ENCODE measurements at places on chromosomes 3 and 15.

DNA sequence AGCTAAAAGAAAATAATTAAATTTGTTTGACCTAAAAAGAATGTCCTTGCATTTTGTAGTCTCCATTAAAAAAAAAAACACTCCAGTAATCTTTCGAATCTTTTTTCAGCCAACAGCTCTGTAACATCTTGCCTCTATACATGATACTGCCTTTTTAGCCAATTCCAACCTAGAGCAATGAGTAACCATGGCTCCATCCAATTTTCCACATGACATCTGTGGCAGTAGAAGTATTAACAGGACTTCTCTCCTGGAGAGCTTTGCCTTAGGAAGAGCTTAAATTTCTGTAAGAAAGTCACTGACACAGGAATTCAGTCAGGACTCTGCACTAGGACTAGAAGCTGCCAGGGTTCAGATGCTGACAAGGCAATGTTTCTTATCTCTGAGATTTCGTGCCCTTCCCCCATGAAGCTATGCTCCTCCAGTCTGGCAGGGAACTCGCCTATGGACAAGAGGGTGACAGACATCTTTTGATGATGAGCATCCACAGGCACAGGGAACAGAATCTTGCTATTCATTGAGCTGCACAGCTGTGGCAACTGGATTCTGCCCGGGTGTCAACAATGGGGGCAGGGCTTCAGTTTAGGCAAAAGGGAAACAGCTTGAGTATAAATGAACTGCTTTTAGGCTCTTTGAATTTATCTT, 81.8 kb downstream of the ALCAM start:
- no peak for DNase-seq

- DNase-seq = no peak
These were observed 139.8 kb downstream of the RAB11A start for GRCh38 chr15:66008940-66009562.

DNA sequence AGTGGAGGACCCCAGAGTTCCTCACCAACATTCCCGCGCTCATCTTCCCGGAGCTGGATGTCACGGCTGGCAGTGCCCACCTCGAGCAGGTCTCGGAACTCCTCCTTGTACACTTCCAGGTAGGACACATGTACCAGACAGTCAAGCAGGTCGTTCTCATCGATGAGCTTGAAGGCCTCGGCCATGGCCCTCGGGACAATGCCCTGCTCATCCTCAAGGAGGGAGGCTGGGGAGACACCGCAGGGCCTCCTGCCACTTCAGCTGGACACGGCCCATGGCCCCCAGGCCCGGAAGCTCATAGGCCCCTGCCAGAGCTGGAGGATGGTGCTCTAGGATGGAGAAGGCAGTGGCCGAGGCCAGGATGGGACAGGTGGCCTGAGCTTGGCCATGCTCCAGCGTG, 5.6 kb downstream of the KIF7 start:
- no peak for DNase-seq

GRCh38 chr15:63930034-63930433, 96.3 kb upstream of the HERC1 start:
- DNase-seq = no peak

- DNase-seq = no peak
These were observed 149.4 kb downstream of the CFAP20DC start for GRCh38 chr3:58900386-58900785.

GRCh38 chr3:155737844-155738460, 6.9 kb downstream of the PLCH1 start:
- no peak for DNase-seq

GRCh38 chr15:100721758-100722550, 119.6 kb downstream of the ASB7 start:
- DNase-seq = no peak

DNA sequence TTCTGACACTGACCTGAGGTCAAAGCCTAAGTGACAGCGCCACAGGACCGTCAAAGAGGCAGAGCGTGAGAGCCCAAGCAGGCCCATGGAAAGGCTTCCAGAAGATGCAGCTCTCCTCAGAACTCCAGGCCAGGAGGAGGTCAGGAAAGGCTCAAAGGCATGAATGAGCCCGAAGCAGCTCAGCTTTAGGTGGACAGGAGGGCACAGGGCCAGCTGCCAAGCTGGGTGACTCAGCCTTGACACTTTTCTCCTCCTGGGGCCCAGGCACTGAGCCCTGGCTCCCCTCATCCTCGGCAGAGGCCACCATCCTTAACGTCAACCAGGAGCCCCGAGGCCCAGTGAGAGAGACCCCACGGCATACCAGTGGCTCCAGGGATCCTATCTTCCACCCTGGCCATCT, 62.9 kb downstream of the ADCY5 start:
- DNase-seq = no peak

DNA sequence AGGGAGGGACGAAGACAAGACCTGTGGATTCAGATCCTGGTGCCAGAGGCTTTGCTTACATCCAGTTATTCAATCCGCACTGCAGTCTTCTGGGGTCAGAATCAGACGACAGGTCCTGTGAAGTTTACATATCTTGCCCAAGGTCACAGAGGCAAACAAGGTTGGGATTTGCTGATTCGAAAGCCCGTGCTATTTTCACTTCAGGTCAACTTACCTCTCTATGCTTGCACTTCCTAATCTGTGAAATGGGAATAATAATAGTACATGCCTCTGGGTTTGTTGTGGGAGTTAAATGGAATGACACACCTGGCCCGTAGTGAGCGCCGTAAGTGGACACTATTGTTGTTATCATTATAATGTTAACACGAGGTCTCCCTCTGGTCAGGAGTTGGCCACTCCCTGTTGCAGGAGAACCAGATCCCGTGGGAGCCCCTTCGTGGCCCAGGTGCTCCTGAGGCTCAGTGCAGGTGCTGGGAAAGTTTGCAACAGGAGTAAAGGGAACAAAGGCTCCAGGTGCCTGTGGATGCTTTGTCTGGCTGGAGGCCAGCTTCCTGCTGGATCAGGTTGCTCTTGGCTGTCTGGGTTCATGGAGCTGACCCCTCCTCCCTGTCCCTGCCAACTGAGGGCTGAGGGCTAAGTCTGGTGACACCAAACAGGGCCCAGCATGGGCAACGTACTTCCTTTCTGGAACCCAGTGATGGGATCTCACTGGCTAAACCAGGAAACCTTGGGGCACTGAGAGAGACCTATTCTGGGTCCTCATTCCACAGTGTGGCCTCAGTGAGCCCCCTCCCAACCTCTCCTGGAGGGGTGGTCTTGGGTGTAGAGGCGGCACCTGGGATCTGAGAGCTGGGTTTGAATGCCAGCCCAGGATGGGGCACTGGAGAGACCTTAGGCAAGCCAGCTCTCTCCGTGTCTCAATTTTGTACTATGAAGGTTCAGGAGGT, 40.1 kb upstream of the SEMA4B start:
- no peak for DNase-seq

DNA sequence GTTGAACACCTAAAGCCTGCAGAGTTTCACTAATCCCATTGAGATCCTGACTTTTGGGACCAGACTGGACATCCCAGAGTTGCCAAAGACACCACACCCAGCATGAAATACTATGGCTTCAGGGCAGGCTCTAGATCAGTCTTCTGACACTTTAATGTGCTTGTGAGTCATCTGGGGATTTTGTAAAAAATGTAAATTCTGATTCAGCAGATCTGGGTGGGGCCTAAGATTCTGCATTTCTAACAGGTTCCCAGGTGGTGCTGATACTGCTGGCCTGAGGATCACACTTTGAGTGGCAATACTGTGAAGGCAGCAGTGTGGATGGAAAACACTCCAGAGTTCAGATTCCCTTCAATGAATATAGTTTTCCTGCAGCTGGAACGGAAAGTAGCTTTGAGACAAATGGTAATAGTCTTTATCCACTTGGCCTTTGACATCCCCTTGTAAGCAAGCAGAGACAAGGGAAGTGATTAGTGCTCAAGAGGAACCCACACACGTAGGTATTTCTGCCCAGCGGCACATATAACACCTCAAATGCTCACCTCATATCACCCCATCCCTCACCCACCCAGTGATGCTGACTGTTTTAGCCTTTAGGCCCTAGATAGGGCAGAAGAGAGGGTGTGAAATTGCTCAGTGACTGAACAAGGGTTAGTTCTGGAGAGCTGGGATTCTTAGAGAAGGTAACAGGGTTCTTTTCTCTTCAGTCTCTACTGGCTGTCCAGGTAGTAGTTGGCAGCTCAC, 51.5 kb upstream of the GSK3B start:
- DNase-seq = no peak

DNA sequence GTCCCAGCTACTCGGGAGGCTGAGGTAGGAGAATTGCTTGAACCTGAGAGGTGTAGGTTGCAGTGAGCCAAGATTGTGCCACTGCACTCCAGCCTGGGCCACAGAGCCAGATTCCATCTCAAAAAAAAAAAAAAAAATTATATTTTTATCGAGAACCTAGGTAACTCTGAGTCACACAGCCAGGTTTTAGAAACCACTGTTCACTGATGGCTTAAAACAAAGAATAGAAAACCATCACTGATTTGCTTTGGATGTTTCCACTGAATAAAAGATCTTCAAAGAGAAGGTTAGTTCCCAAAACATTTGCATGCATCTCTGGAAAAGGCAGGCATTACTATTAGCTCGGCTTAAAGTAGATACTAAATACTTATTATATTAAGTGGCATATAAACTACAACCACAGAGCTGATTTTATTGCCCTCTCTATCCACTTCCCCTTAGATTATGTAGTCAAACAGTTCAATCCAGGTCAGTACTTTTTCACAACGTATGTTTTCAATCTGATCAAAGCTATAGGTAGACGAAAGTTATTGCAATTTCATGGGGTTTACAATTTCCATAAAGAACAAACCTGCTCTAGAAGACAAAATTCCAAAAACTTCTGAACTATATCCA, 1.4 kb downstream of the B4GALT4 start:
- no peak for DNase-seq

DNA sequence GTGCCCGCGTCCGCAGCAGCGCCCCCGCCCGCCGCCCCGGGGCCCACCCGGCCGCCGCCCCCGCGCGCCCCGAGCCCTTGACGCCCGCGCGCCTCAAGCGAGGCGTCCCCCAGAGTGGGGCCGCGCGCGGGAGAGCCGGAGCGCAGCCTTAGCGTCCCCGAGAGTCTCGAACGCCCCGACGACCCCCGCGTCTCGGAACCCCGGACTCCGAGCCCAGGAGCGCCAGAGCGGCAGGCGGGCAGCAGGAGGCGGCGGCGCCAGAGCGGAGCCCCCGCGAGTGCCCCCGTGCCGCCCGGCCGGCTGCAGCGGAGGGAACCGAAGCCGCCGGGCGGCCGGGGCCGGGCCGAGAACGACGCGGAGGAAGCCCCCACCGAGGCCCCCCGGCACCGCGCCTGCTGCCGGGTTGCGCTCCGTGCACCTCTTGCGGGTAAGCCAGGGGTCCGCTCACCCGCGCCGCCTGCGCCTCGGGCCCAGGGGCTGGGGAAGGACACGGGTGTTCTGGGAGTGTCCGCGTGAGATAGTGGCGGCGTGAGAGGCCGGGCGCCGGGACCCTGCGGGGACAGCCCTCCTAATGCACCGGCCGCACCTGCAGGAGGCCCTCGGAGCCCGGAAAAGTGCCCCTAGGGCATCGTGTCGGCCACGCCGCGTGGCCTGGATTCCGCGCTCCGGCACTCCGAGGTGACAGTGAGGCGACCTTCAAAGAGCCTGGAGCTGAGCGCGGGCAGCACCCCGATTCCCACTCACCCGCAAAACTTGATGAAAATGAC, 52.0 kb upstream of the ULK4 start:
- DNase-seq = peak; percentile 15

DNA sequence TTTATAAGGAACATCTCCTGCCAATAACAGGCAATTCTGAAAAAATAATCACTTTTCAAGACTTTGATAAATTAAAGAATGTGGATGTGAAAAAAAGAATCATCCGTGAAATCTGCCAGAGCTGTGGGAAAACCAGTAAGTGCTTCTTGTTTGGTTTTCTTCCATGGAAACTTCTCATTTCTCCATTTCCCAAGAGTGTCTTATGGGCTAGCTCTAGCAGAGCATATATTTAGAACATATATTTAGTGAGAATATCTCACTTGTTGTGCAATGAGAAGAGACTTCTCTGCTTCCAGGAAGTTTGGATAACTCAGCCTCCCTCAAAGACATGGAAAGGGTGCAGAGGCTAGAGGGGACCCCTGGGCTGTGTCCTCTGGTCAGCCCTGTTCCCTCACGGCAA, 49.9 kb downstream of the COL6A5 start:
- DNase-seq = no peak

DNA sequence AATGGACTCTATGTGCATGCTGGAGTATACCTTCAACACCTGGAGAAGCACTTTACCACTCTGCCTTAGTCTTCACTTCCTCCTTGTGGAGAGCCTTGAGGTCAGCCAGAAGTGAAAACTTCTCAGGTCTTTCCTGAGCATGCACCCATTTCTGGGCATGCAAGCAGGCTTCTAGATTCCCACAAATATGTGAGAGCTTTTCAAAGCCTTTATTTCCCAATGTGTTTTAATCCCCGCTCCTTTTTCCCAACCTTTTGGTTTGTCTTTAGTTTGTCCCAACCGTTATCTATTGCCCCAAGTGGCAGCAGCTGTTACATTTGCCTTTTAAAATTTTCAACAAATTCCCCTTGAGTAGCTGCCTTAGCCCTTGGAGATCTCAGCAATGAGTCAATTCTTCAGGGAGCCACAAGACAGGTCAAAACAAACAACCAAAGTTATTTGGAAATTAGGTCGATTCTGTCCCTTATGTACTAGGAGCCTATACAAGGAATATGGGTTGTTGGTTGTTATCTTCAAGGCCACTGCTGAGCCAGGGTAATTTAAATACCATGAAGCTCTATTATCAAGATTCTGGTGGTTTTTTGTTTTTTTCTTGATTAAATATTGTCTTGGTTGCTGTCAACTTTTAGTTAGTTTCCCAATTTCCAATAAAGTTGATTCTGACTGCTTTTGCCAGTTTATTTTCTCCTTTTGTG, 44.4 kb downstream of the LSM3 start:
- no peak for DNase-seq

DNA sequence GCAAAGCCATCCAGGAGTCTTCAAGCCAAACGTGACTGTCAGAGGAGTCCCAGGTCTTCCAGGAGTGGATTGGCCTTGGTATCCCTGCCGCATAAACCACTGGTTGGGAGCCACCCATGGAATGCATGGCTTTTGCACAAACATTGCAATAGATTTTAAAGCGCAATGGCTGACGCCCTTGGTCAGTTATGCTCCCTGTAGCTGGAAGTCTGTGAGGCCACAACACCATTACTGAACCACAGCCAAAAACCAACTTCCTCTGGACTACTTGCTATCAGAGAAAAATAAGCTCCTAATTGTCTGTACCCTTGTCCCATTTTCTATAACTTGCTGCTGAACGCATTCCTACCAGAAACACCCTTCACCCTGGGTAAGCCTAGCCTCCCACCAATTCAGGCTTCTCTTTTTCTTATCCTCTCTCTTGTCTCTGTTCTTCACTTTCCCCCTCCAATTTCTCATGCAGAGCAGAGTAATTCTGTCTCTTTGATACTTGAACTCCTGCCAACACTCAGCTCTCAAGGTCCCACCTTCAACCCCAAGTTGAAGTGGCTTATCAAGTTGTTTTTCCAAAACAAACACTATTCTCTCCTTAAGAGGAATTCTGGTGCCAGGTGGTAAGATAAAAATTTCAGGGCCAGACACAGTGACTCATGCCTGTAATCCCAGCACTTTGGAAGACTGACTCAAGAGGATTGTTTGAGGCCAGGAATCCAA, 176.4 kb upstream of the UBE2E1 start:
- DNase-seq = no peak

DNA sequence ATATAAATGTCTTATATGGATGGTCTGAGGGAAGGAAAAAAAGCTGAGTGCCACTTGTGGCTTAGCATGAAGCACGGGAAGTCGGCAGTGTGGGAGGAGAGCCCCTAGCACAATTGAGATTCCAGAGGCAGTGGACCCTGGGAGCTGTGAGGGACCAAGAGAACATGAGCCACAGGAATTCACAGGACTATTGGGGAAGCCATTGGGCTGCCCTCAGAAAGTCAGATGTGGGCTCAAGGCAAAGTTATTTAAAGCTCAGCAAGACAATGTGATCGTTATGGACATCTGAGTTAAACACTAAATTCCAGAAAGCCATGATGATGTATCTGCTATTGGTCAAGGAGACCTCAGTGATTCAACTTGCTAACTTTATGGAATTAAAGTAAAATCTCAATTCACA, 380.8 kb upstream of the IL12A start:
- DNase-seq = no peak

Data from stimulated activated CD8-positive, alpha-beta memory T cell treated with anti-CD3 and anti-CD28 coated beads, Interleukin-4, amount 100 ng/mL, for 24 hours (primary cell).